Pancreas (tissue), 10 donors: ENCODE measurements at places on chromosomes 4 and X. TPM values are rescaled to one million over a fixed set of nuclear protein-coding genes. Genes with fewer than 3 reads are reported as not detected.

CNGA1 gene
- 0.99 TPM for polyA plus RNA-seq

KCND1 gene
- 0.84 TPM for polyA plus RNA-seq

SLC10A6 gene
- 0.19 TPM for polyA plus RNA-seq

SORBS2 gene
- 61.7 TPM for polyA plus RNA-seq

USP27X gene
- 0.72 TPM for polyA plus RNA-seq

NUP62CL gene
- polyA plus RNA-seq: 2.7 TPM

CTAG1A gene
- not detected for polyA plus RNA-seq

DRD5 gene
- polyA plus RNA-seq: not detected
